ENCODE measurements at places on chromosomes 12 and 14. TPM values are rescaled to one million over a fixed set of nuclear protein-coding genes. Genes with fewer than 3 reads are reported as not detected.

RASAL1 gene
- total RNA-seq, result 0.69 TPM

DNA sequence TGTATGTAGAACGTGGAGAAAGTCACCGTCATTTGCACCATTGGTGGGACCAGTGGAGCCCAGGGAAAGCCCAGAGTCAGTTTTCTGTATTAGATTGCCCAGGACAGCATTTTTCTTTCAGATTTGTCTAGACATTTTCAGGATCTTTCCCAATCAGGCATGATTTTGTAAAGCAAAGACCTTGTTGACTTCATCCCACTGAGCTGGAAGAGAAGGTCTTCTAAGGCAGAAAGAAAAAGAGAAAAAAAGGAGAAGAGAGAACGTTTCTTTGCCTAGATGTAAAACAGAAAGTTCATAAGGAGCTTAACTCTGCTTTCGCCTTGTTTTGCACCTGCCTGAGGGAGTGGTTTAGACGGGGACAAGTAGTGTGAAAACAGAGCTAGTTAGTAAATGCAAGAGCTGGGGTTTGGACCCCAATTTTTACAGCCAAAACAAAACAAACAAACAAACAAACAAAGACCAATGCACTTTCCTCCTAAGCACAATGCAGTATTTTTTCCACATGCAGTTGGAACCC is 273.1 kb downstream of the ZFP36L1 start:
- H3K36me3 ChIP-seq, result no peaks in the 10 kb centered on the region
- H3K27me3 ChIP-seq, result no peaks in the 10 kb centered on the region

DNA sequence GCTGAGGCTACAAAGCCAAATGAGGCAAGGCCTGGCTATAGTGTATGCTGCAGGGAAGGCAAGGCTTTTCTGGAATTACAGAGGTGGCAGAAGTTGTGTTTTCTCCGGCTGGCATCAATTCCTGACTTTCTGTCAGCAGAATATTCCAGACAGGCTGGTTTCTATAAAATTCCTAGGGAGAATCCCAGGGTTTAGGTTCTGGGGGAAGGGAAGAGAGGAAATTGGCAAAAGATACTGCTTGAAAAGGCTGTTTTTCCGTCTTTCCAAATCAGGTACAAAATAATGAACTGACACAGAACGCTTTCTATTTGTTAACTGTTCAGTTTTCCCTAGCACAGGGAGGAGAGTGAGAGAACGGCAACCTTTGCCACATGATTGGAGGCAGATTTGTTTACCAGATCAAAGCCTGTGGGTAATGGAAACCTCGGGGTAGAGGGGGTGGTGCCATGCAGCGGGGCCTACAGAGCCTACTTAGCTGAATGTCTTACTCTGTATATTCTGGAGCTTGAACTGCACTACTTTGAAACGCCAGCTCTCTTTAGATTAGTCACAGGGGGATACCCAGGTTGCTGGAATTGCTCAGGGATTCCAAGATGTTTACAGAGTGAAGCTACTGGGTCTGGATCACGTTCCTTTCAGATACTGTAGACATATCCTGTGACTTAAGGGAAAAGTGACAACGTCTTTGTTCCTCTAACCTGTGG is 65.8 kb upstream of the DACT1 start:
- peak; percentile 68 for DNase-seq
- no peaks in the 10 kb centered on the region for H3K36me3 ChIP-seq
- H3K4me1 ChIP-seq, result peaks cover 4% of the 10 kb centered on the region
- H3K27ac ChIP-seq, result no peak overlapping the region

NPAS3 gene
- total RNA-seq, result 1.2 TPM

GRCh38 chr12:119666226-119666795 is 1.6 kb upstream of the PRKAB1 start:
- peaks cover 22% of the 10 kb centered on the region for H3K4me1 ChIP-seq
- DNase-seq, result no peak
- no peak overlapping the region for H3K27ac ChIP-seq
- no peak overlapping the region for H3K4me3 ChIP-seq

- peak overlapping the region; percentile 94 for H3K4me3 ChIP-seq
- DNase-seq, result peak; percentile 89
- H3K36me3 ChIP-seq, result peaks cover 29% of the 10 kb centered on the region
- H3K27me3 ChIP-seq, result no peaks in the 10 kb centered on the region
- H3K27ac ChIP-seq, result peak overlapping the region; percentile 98
Observed at GRCh38 chr12:124913474-124914391, 717 bp downstream of the UBC start.

Measured in PC-3 (cell line).